ENCODE measurements at places on chromosomes 6 and 20.

GRCh38 chr6:85191656-85192055 is 258.2 kb upstream of the NT5E start:
- no peak for DNase-seq

- no peak for DNase-seq
Observed at GRCh38 chr6:111970426-111970825, 83.5 kb upstream of the CCN6 start.

- DNase-seq = no peak
Observed at GRCh38 chr6:135115834-135116233, 61.2 kb upstream of the HBS1L start.

DNA sequence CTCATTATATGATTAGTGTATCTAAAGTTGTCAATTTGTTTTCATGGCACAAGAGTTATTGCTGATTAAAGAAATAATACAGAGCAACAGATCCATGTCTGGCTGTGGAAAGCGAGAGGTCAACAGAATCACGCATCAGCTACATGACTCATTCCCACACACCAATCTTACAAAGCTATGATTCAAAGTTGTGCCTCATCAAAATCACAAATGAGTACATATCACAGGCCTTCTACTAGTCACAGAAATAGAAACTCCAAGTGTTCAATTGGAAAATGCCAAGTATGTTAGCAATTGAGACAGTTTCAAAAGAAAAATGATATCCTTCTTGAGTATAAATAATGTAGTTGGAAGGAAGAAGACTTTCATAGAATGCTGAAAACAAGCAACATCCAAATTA is 57.8 kb upstream of the NKAIN2 start:
- no peak for DNase-seq

DNA sequence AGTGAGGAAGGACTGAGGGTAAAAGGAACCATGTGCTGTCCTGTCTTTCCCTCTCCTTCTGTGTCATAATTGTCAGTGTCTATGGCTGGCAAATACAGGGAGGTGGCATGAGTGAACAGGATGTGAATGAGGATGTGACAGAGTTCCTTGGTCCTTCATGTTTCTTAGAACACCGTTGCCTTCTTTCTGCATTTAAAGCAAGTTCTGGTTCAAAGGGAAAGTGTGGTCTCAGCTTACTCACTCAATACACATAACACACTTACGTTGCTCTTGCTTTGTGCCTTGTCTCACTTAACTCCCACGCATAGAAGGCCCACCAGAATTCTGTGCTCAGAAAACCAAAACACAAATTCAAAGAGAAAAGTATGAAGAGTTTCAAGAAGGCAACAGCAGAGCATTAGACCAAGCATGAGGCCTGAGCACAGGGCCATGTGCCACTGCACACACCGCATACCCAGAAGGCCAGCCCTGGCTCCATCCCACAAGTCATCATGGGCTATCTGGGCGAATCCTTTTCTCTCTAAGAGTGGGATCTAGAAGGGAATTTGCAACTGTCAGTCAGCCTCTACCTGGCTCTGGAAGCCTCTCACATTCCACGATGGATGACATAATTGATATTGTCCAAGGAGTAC is 38.9 kb upstream of the SAYSD1 start:
- DNase-seq = no peak

DNA sequence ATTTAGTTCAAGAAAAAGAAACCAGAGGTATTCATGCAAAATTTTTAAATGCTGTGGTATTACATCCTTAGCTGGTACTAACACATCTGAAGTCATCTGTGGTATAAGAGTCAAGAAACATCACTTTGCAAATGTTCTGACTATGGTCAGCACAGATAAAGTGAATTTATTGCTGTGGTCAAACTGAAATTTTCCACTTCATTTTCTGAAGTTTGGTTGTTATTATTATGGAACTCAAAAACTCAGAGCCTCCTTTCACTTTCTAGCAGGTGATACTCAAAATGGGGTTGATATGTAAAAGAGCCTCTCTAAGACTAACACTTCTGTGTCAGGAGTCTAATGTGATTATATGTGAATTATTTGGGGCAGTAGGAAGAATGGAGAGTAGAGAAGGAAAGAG is 257.8 kb downstream of the RNGTT start:
- DNase-seq = peak; percentile 58

DNA sequence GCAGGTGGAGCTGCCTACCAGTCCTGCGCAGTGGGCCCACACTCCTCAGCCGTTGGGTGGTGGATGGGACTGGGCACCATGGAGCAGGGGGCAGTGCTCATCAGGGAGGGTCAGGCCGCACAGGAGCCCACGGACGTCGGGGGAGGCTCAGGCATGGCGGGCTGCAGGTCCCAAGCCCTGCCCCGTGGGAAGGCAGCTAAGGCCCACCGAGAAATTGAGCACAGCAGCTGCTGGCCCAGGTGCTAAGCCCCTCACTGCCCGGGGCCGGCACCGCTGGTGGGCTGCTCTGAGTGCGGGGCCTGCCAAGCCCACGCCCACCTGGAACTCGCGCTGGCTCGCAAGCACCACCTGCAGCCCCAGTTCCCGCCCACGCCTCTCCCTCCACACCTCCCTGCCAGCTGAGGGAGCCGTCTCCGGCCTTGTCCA is 30.2 kb upstream of the ID4 start:
- no peak for DNase-seq

DNA sequence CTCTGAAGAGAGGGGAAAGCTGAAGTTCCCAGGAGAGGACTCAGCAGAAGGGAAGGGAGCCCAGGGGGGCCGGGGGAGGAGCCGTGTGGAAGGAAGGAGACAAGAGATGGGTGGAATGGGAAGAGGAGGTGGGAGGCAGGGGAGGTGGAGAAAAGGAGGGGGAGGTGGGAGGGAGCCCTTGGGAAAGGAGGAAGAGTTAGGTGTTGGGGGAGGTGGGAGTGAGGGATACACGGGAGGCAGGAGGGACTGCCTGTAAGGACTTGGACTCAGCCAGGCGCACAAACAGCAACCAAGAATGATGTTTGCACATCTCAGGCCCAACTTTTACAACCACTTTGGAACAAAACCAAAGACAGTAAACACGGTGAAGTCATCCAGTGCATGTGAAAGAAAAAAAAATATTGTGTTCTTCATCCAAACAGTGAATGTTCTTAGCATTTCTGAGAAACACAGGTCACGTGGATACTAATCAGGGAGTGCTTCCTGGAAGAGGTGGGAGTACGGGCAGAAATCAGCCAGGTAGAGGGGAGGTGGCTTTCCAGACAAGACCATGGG is 17.4 kb upstream of the LSM14B start:
- DNase-seq = no peak

GRCh38 chr20:4441871-4442270 is 279.8 kb upstream of the PRND start:
- no peak for DNase-seq

DNA sequence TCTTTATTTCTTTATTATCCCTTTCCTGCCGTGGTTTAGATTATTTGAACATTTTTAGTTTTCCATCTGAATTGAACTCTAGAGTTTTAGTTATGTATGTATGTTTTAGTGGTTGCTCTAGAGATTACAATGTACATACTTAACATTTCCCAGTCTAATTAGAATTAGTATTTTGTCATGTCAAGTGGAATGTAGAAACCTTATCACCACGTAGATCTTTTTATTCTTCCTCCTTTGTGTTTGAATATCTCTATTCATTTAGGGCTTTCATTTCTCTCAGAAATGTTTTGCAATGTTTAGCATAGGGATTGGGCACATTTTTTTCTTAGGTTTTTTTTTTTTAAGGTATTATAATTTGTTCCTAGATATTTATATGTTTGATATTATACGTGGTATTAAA is 73.1 kb upstream of the EZR start:
- DNase-seq = no peak

DNA sequence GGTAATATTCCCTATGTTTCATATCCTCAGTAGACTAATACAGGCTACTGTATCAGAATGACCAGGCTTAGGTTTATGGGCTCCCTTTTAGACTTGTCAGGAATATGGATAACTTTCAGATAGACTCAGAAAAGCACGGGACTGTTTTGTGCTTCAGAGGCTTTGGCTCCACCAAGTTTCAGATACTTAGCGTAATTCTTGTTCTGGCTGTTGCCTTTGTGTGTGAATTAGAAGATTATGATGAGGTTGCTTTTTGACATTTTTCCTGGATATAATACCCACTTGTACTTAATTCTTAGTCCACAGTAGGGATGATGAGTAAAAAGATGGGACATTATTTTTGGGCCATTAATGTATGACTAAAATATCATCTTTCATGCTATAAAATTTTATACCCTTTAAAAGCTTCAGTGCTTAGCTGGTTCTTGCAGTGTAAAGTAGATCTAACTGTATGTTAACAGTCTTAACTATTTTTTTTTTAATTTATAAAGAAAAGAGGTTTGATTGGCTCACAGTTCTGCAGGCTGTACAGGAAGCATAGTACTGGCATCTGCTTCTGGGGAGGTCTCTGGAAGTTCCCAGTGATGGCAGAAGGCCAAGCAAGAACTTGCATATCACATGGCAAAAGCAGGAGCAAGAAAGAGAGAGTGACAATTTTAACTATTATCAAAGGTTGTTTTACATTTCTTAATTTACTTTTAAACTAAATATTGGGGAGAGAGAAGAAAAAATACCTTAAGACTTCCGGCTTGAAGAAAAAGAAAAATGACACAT is 120.7 kb downstream of the ZFAND3 start:
- DNase-seq = no peak

DNA sequence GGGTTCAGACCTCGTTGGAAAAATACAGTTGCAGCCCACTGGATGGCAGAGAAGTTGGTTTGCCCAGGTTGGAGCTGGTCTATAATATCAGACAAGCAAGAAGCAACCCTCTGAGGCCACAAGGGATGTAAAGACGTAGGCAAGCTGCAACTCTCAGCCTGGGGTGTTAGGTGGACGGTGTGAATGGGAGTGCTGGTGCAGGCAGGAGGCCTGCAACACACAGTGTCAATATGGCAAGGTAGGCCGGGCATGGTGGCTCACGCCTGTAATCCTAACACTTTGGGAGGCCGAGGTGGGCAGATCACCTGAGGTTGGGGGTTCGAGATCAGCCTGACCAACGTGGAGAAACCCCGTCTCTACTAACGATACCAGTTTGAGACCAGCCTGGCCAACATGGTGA is 10.5 kb downstream of the VPS16 start:
- no peak for DNase-seq

DNA sequence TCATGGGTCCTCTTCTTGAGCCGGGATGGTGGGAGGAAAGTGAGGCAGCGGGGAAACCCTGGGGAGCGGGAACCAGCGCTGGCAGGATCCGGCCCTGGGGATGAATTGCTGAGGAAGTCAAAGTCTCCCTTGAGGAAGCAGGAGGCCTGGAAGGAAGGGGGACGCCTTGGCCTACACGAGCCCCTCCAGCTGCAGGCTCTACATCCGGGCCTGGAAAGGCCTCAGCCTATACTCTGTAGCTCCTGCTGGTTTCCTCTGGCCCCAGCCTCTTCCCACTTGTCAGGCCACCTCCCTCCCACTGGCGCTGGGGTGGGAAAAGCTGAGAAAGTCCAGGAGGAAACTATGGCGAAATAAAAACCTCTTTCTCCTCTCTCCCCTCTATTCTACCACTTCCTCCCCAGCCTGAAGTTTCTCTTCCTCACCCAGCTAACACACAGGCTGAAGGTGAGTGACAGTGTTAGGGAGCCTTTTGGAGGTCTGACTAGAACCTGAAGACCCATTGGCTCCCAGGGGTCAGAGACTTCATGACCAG is 14.9 kb downstream of the TREML2 start:
- no peak for DNase-seq

DNA sequence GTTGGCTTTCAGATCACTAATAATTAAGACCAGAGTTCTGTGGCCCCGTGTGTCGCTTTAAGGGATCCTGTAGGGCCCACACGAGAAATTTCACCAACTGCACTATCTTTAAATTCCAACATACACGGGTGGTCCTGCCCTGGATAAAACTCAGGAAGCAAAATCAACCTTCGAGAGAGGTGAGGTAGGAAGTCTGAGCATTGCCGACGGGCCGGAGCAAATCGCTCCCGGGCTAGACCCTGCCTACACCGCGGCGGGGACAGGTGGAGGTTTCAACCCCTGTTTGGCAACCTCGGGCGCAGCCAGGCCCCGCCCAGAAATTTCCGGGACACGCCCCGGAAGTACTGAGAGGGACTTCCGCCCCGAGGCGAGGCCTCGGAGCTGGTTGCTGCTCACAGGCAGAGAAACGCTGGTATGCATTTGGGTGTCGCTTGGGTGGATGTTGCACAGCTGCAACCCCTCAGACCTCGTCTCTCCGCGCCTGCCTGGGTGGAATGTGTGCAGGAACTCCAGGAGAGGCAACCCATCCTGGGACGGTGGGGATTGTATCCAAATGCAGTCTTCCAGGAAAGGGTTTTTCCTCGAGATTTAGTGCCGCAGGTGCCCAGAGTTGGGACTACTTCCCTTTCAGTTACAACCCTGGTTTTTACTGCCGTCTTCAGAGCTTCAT is 19.9 kb downstream of the ZKSCAN8 start:
- peak; percentile 63 for DNase-seq

- DNase-seq = no peak
Observed at GRCh38 chr20:17317341-17317740, 90.5 kb downstream of the PCSK2 start.

DNA sequence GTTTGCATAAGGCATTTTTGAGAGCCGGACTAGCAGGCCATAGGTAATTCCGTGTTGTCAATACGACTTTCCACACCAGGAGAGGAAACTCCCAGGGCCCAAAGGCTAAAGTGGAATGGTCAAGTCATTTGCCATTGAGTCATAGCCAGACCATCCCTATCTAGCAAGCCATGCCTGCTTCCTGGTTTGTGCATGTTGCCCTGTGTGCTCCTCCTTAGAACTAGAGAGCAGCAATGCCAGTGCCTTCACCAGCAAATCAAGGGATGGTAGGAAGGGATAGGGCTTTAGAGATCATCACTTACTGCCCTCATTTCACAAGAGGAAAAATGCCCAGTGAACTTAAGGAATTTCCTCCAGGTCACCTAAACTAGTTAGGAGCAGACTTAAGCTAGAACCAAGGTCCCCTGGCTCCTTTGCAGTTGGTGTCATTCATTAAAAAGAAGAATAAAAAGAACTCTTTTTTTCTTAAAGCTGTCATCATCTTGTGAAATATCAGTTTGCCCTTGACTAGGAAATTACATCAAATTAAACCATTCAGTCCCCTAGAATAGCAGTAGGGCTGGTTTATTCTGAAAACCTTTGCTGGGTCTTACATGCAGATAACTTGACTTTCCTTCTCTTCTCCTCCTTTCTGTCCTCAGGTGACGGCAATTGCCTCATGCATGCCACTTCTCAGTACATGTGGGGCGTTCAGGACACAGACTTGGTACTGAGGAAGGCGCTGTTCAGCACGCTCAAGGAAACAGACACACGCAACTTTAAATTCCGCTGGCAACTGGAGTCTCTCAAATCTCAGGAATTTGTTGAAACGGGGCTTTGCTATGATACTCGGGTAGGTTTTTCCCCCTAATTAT is 7.4 kb downstream of the TNFAIP3 start:
- DNase-seq = no peak

- DNase-seq = no peak
Observed at GRCh38 chr20:54043076-54043967, 27.1 kb downstream of the BCAS1 start.

- no peak for DNase-seq
Observed at GRCh38 chr6:140462453-140463311, 1088.2 kb upstream of the CITED2 start.

GRCh38 chr6:149938571-149939355 is 3.1 kb upstream of the ULBP2 start:
- DNase-seq = peak; percentile 51

All from GM12864 (cell line).